Epithelial cell of proximal tubule (primary cell): ENCODE measurements at places on chromosomes 2 and 18. TPM values are rescaled to one million over a fixed set of nuclear protein-coding genes. Genes with fewer than 3 reads are reported as not detected.

- DNase-seq = no peak
Measured at GRCh38 chr18:7102131-7102530, 15.5 kb downstream of the LAMA1 start.

- DNase-seq = no peak
Measured at GRCh38 chr2:96831679-96832078, 12.1 kb downstream of the ANKRD23 start.

DNA sequence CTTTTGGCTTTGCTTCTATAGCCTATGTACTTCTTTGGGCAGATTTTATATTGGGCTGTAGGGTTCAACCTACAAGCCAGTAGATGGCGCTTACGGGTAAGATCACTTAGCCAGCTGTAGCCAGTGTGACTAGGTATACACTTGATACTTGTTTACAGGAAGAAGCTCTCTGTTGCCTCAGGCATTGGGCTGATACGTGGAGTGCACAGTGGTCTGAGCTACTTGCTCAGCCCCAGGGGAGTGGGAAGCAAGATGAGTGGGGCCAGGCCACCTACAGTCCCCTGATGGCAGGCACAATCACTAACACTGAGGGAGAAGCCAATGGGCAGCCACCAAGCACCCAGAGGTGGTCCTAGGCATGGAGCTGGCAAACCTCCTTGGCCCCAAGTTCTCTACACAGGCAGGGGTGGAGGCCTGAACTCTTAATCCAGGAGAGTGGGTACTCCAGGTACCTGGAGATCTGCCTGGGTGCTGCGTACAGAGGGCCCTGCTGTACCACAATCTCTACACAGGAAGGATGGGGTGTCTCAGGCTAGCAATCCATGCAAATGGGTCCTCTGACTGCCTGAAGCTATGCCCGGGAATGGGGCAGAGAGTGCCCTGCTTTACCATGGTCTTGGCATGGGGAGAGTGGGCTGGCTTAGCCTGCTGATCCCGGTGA lies 122.2 kb downstream of the NCOA1 start:
- DNase-seq = no peak

- DNase-seq = peak; percentile 22
Measured at GRCh38 chr2:198374375-198375082, 570.1 kb downstream of the PLCL1 start.

REG3G gene
- total RNA-seq = not detected in 2 replicates

NDC80 gene
- 35.1 and 45.1 TPM in 2 replicates for total RNA-seq

DES gene
- total RNA-seq = not detected in 2 replicates

DNA sequence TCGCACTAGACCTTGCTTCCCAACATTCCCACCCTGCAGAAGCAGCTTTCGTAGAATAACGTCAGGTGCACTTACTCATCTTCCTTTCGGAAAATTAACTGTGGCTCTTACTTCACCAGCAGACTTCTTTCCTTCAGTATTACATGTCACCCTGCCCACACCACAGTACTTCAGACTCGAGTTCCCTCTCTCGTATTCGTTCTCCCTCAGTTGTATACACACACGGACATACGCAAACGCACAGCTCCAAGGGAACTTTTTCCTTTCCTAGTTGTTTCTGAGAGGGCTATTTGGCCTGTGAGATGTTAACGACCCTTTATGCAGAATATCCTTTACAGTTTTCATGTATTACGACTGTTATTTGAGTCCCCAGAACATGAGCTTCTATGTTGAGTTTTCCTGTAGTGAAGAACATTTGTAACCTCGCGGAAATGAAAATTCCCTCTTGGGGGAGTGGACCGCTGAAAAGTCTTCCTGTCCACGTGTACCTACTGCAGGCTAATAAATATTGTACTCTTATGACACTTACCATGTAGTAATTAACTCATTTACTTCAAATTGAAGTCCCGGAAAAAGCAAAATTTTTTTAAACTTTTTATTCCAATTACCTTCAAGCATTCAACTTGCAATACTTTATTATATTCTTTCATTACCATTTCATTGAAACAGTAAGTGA lies 908 bp downstream of the ERLEC1 start:
- DNase-seq = no peak

GRCh38 chr2:109644571-109645275 lies 30.6 kb downstream of the SOWAHC start:
- DNase-seq = no peak

DNA sequence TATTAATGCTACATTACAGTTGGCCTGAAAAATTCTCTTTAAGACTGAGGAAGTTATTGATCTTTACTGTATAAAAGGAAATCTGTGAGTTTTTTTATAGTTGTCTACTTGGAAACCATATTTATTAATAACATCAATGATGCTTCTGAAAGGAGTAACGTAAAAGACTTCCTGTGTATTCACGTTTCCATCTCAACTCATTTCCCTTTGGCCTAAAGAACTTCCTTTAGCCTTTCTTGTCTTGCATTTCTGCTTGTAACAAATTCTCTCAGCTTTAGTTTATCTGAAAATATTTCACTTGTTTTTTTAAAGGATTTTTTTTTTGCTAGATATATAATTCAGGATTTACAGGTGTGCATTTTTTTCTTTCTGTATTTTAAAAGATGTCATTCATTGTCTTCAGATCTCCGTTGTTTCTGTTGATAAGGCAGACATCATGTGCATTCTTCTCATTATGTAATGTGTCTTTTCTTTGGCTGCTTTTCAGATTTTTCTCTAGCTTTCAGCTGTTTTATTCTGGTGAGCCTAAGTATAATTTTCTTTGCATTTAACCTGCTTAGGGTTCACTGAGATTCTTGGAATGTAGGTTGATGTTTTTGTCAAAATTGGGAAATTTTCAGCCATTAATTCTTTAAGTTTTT lies 159.0 kb upstream of the DAPL1 start:
- no peak for DNase-seq

GRCh38 chr2:19287324-19287723 lies 71.1 kb downstream of the OSR1 start:
- no peak for DNase-seq

FBXO48 gene
- total RNA-seq = 0.94 and 1.5 TPM in 2 replicates
